ENCODE measurements at places on chromosomes 6 and 20.

DNA sequence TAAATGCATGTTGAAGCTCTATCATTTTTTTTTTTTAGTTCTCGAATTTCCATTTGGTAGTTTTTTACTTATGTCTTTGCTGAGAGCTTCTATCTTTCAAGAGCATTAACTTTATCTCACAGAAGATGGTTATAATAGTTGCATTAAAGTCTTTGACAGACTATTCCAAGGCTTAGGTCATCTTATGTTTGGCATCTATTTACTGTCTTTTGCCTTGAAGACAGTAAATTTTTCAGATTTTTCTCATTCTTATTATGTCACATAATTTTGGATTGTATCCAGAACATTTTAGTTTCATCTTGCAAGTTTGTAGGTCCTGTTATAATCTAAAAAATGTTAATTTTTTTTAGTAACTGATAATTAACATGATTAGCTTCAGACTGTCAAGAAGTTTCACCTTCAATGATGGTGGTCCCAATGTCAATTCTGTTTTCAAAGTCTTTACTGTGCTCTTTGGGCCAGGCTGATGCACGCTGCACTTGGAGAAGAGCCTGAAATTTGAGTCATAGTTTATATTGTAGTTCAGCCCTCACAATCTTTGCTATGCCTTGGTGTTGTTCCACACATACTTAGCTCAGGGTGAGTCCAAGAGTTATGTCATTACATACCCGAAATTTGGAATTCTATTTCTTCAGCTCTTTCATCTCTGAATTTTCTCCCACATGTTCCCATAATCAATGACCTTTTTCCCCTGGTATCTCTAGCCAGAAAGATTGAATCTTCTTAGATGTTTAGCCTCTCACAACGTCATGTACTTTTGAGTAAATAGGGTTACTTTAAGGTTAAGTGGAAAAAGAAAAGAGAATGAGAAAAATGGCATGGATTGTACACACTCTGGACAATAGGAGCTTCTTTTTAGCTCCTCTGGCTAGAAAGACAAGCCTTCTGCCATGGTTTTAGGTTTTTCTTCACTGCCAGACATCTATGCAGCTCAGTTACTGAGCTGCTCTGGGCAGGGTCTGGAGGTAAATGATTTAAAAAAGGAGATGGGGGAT, 110.3 kb upstream of the BTBD3 start:
- no peak for DNase-seq

GRCh38 chr6:154092326-154092962, 53.4 kb downstream of the OPRM1 start:
- no peak for DNase-seq

GRCh38 chr6:137160763-137161162, 12.7 kb downstream of the IL22RA2 start:
- DNase-seq: no peak

GRCh38 chr6:170186941-170187668, 103.8 kb downstream of the DLL1 start:
- DNase-seq: no peak

DNA sequence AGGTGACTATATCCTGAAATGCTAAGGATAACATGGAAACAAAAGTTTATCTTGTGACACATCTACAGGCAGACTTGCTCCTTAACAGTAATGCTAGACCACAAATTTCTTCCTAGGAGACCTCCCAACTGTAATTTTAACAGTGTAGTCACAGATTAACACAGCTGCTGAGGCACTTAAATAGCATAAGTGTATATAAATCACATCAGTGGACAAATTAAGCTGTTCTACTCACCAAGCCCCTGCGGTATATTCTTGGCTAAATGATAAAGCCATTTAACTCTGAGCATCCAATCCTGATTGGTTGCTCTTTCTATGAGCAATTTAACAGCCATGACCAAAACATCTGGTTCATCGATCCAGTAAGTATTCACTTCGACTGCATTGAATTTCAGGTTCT, 73.3 kb upstream of the LYRM2 start:
- no peak for DNase-seq

DNA sequence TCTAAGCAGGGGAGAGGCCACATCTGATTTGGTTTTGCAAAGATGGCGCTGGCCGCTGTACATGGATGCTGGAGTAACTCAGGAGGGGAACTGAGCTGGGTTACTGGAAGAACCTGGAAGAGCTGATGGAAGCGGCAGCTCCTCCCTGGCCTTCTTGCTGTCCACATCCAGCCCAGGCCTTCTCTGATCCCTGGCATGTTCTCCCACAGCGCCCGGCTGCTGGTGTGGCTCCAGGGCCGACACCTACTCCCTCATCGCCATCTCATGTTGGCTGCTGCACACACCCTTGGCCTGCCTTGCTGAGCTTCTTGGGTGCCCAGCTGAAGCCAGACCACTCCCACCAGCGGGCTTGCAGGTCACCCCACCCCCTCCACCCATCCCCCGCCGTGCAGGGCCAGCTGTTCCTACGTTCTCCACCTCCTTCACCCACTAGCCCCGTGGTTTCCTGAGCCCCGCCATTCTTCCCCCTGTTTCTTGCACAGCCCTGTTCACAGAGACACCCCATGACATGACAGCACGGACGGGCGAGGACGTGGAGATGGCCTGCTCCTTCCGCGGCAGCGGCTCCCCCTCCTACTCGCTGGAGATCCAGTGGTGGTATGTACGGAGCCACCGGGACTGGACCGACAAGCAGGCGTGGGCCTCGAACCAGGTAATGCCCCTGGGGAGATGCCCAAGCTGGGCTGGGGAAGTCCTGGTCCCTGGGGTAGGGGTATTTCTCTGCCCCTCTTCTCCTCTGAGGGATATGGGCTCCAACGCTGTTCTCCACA, 28.4 kb downstream of the VSTM2L start:
- DNase-seq: no peak

DNA sequence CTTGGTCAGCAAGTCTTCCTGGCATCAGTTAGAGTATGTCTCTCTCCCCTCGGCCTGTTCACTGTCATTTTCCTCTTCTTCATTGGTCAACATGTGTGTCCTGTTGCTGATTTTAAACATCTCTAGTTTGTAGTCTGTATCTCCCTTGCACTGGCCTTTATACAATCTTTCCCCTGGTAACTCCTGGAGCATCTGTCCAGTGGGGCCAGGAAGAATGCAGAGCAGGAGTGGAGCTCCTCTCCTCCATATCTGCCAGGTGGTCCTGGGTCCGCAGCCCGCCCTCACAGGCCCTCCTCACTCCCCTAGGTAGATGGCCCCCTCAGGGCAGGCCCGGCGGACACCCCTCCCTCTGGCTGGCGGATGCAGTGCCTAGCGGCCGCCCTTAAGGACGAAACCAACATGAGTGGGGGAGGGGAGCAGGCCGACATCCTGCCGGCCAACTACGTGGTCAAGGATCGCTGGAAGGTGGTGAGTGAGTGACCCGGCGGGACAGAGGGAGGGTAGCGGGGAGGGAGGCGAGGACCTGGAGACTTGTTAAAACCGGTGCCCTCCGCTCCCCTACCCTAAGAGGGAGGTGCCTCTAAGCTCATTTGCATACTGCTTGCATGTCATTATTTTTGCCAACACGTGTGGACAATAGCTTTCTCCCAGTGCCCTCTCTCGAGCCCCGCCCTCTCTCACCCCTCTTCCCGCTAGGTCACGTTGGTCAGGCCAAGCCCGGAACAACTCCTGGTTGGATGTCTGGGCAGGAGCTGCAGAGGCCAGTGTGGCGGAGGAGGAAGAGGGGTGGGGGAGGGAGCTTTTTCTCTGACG, 3.2 kb downstream of the TTBK1 start:
- peak; percentile 93 for DNase-seq

- DNase-seq: no peak
These were observed 17.9 kb upstream of the TRIM26 start for GRCh38 chr6:30231067-30231466.

DNA sequence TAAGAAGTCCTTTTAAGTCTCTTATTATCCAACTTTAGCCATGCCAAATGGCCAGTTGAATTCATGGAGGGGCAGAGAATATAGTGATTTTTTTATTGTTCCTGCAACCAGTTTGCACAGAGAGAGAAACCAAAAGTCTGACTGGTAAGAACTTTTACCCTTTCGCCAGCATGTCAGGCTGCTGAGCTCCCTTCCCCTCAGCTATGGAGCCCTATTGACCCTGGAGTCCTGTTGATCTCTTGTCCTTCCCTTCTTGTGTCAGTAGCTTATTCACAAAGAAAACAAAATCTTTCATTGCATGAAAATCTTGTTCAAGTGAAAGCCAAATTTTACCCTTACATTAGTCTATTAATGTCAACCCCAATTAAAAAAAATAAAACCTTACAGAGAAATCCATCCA, 1.5 kb upstream of the SLC22A1 start:
- no peak for DNase-seq

- no peak for DNase-seq
These were observed 254.7 kb downstream of the NFATC2 start for GRCh38 chr20:51287628-51288413.

DNA sequence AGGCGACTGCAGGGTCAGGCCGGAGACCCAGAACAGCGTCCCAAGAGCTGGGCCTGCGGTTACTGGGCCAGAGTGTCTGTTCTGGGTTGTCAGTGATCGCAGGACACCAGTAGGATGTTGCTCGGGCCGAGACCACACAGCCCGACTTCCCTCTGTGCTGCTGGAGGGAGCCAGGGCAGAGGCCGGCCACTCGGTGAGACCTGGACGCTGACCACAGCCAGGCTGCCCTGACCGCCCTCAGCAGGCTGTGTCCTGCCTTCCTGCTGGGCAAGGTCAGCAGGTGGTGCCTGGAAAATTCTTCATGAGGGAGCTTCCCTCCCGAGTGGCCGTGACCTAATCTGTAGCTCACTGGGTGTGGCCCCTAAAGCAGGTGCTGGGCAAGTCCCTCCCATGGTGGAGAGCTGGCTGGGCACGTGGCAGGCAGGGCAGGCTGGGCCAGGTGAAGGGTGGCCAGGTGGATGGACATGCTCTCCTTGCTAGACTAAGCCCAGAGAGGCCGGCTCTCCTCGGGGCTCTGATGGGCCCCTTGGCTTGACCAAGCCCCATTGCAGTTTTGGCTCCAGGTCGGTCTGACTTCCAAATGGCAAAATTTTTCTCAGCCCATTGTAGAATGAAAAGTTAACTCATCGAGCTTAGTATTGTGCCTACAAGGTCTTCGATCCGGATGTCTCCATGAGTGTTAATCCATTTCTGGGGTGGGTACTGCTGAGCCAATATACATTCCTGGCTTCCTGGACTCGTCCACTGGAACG, 1.9 kb downstream of the SLCO4A1 start:
- DNase-seq: no peak

DNA sequence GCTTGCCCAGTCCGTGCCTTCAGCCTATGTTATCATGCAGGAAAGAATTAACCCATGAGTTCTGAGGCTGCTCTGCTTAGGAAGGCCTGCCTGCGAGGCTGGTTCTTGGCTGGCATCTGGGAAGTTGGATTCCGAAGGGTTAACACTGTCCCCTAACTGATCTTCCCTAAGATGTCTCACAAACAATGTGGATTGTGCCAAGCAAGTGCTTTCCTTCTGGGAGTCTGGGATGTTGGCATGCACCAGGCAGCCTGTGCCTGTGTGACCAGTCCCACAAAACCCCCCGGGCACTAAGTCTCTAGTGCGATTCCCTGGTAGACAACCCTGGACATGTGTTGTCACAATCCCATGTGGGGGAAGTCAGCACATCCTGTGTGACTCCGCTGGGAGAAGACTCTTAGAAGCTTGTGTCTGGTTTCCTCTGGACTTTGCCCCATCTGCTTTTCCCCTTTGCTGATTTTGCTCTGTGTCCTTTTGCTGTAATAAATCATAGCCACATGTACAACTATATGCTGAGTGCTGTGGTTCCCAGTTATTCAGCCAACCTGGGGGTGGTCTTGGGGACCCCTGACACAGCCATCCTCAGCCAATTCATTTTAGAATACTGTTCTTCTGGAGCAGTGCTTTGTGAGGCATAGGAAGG, 83.8 kb downstream of the SLC22A23 start:
- no peak for DNase-seq

DNA sequence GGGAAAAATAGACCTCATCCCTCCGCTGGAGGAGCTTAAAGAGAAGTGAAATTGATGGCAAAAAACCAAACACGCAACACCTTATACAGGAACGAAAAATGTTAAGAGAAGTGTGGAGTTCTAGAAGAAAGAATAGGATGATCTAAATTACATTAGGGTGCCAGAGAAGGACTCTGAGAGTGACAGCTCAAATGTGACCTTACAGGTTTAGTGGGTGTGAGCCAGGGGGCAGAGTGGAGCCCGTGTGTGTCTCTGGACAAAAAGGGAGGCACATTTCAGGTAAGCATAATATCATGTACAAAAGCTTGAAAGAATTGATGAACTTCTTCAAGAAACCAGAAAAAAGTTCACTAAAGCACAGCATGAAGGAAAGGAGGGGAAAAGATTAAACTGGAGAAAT, 20.8 kb downstream of the HLA-DRA start:
- DNase-seq: no peak

GRCh38 chr6:17995414-17995813, 8.0 kb upstream of the KIF13A start:
- DNase-seq: no peak

GRCh38 chr6:55980627-55981211, 105.3 kb upstream of the BMP5 start:
- peak; percentile 52 for DNase-seq

DNA sequence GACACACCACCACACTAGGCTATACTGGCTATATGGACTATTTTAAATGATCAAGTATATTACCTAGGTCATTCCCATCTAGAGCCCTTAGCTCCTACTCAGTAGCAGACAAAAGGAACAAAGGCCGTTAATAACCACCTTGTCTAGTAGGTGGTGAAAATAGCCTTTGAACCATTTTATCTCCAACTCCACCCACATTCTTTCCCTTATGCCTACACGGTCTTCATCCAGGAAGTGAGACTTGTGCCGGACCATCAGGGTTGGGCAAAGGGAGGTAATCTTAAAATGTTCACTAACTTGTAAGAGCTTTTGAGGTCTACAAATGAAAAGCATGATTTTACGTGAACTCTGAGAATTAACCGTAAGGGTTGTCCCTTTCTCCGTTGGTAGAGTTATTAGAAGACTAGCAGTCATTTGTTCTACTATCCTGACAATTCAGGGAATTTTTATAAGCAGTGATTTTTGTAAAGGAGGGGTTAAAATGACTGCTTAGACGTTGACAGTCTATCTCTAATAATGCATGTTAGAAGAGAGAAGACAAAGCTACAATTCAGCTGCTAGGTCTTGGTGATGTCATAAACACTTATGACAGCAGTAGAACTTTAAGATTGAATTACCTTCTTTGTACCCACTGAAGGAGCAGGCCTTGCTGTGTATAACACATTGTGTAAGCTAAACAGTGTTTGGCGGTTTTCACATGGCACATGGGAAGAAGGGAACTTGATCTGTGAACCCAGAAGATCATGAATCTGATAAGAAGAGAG, 371.8 kb upstream of the JAG1 start:
- DNase-seq: no peak

GRCh38 chr6:38443352-38444144, 196.2 kb downstream of the BTBD9 start:
- DNase-seq: no peak

DNA sequence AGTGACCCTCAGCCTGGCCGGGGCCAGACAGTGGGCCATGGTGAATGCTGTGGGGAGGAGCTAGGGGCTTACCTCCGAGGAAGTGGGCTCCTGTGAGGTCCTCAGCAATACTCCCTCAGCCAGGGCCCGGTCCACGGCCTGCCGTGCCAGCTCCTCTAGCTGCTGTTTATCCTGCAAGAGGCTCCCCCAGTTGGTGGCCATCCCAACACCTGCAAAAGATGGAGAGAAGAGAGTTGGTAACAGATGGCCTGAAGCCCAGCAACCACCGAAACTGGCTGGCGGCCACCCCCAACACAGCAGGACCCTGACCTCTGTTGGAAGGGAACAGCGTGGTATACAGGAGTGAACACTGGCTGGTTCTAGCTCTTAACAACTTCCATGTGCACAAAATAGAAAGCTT, 4.0 kb downstream of the GSS start:
- no peak for DNase-seq

- no peak for DNase-seq
These were observed 35.2 kb upstream of the CLDN20 start for GRCh38 chr6:155228546-155229166.

GRCh38 chr20:41418739-41419293, 52.2 kb upstream of the EMILIN3 start:
- DNase-seq: no peak
